ENCODE measurements at places on chromosomes 2 and 18.

DNA sequence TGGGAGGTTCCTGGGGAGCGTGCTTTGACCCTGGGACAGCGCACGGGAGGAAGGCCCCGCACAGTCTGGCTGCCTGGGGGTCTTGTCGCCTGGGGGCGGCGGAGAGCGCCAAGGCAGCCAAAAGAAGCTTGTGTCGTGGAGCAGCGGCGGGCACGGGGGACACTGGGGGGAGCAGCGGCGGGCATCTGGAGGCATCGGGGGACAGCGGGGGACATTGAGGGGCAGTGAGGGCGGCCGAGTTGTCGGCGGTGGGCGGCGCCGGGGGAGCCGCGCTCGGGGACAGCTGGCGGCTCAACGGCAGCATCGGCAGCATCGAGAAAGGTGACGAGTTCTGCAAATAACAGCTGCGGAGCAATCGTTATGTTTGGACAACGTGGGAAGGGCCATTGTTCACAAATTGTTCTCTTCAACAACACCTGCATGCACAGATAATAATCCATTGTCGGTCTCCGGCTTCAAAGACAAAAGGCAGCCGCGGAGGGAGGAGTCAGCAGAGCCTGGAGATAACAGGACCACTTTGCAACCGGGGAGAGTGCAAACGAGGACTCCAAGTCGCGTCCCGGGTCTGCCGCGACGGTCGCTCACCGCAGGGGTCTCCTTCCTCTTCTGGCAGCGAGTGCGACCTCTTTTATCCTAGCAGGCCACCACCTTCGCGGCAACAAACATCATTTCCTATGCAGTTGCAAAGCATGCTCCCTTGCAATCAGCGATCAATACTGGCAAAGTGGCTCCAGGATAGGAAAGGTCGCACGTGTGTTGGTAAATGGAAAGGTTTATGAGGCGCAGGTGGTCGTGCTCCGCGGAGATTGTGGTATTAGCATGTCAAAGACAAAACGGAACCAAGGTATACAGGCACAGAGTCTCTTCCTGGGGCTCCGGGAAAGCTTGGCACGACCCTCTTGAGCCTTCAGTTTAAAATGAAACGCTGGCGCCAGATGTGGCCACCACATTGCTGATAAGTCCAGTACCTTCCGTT is 132.3 kb upstream of the DLX2 start:
- DNase-seq, result peak; percentile 5

DNA sequence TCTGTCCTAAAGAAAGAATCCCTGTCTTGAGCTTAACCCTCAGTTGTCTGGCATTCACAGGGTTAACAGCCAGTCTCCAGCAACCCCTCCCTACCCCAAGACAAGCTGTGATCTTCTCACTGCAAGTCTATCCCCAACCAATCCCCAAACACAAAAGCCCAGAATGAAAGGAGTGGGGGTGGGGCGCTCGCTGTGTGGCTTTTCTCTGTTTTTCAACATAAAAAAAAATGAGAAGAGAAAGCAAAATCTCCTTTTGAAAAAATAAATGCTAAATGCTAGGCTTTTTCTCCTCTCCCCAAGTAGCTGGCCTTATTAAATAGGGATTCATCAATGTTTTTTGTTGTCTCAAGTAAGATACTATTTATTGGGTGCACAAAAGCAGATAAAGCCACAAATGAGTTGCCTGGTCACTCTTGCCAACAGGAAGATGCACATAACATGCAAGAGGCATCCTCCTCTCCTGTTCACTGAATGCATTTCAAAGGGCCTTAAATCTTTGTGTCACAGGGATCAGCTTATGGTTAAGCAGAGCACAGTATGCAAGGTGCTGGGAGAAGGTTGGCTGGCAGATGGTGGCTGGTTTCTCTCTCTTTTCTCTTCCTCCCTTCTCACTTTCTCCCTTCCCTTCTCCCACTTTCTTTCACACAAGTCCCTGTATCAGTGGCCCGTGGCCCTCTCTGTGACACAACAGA is 225.6 kb downstream of the CMPK2 start:
- no peak for DNase-seq

GRCh38 chr2:24163601-24164000 is 11.3 kb upstream of the FAM228A start:
- DNase-seq, result no peak

GRCh38 chr2:28117104-28117596 is 226.6 kb downstream of the BABAM2 start:
- DNase-seq, result no peak

DNA sequence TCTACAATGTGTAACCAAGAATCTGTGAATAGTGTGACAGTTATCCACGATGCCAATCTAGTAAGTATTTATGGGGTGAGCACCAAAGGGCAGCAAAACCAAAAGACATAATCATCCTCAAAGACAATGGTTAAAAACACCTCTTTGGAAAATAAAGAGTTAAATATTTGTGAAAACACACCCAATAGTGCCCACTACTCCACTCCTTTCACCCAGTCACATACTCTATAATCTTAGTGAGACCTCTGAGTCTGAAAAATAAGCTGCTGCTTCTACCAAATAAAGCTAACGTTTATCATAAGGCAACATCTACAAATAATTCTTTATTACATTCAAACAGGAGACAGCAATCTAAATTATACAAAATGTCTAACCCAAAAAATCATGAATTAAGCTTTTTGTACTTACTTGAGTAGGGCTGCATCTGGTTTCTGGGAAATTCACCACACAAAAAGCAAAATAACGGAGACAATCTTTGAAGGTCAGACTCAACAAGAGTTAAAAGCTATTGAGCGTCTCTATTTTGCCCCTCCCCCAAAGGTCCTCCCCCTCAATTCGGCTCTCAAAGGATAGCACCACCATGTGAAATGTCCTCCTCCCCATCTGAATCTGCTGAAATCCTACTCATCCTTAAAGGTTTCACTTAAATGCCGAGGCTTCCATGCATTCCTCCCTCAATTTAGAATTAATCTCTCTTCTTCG is 2.0 kb downstream of the RAPH1 start:
- DNase-seq, result no peak

DNA sequence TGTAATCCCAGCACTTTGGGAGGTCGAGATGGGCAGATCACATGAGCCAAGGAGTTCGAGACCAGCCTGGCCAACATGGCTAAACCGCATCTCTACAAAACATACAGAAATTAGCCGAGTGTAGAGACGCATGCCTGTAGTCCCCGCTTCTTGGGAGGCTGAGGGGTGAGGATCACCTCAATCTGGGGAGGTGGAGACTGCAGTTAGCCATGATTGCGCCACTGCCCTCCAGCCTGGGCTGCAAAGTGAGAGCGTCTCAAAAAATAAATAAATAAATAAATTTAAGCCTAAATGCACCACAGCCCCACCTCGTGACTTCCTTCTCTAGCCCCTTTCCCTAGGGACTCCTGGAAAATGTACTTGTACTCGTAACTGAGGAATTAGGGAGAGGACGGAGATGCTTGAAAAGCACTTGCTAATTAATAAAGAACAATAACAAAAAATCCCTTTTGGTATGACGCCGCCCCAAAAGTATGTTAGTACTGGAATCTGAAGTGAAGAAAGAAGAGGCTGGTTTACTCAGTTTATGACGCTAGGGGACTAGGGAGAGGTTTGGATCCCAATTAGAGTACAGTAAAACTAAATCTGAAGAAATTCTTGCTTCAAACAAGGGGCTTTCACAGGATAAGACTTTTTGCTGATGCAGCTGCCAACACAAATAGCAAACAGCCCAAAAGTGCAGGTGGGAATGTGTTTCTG is 887 bp upstream of the ZNF396 start:
- no peak for DNase-seq

DNA sequence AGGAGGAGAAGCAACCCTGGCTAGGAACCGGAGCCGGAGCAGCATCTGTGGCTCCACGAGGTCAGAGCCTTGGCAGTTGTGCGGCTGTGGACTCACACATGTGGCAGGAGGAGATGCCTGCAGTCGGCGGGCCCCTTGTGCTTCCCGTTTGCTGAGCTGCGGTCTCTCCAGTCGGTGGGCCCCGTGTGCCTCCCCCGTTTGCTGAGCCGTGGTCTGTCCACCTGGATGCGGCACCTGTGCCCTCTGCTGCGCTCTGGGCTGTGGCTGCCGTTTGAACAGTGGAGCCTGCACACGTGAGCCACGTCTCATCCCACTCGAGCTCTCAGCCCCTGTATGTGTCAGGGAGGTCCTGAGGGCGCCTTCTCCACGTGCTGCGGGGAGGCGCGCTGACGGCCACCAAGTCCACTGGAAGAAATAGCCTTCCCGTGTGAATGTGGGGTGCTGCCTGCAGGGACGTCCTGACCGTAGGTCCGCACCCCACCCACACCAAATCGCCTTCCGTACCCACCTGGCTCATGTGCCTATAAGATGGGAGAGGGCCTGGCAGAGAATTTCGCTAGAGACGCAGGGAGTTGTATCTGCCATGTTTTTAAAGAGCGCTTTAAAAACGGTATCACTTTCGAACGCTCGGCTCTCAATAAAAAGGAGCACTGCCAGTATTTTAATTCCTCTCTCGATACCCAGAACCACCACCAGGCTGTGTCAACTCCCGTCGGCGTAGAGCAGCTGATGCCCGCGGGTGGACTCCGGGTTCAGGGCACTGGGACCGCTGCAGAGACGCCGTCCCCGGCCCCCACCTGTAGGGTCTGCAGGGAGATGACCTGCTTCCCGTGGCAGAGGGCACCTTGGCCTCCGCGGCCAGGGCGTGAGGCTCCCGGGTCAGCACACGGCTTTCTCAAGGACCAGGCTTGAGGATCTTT is 117.0 kb downstream of the NFATC1 start:
- no peak for DNase-seq

DNA sequence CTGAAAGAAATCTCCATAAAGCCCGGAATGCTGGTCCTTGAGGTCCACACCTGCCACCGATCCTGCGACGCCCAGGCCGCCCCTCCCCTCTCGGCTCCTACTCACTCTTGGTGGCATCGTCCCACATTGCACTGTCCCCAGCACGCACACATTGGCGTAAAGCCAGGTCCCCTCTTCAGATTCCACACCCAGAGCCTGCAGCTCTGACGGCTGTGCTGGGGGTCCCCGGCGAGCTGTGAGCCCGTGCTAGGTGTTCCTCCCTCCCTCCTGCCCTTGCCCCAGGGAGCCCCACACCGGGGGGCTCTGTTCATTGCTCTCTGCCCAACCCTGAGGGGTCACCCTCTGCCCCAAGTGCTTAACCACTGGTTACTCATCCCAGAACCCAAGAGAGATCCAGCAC is 8.5 kb downstream of the TPO start:
- DNase-seq, result no peak

DNA sequence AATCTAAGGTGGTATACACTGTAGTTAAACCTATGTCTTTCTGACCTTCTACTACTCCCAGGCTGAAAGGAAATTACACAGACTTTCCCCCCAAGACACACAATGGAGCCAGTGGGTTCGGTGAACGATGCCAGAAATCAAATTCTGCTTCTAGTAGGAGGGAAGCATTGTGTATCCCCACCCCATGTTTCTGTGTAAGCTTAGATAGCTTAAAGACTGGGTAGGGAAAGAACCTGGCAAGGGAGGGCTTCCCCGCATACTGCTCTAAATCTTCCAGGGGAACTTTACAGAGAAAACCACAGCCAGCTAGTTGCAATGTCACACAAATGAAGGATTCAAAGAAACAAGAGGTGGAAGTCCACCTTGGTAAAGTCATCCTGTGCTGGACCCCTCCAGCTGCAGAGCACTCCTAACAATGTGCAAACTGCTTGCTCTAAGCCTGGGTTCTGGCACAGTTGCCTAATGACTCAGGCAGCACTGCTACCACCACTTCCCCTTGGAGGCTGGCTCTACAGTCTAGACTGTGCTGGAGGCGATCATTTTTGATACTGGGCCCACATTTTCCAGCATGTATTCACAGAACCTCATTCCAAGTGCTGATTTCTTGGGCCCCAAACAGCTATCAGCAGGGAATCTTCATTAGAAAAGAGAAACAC is 47.5 kb downstream of the TRIB2 start:
- no peak for DNase-seq

DNA sequence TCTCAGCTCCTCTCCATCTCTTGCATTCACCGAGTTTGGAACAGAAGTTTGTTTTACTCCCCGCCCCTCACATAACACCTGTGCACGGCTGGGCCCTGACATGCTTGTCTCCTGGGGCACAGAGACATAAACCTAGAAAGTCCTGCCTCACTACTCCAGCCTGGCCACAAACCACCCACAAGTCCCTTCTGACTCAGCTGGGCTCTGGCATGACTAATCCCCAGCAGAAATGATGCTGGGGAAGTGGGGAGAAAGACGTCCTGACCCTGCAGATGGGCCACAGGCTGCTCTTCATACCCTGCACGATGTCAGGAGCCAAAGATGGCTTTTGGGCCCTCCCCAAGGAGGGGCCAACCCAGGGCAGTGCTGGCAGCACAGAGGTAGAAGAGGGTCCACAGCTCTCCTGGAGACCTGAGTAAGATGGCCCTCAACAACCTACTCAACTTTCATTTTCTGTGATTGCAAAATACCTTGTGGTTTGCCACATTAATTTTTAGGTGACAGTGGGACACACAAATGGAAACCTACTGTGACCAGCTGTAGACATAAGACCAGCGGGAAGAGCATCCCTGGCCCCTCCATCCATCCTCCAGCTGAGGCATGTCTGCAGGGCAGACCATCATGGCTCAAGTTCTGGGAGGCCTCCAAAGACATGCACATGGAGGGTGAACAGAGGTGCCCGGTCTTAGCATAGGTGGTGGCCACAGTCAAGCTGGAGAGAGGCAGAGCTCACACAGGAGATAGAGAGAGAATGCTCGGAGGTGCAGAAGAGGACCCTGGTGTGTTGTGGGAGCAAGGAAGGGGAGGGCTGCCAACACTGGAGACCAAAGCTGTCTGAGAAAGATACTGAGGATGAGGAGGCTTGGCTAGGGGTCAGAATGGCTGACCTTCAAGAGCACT is 40.0 kb downstream of the DNMT3A start:
- peak; percentile 88 for DNase-seq

DNA sequence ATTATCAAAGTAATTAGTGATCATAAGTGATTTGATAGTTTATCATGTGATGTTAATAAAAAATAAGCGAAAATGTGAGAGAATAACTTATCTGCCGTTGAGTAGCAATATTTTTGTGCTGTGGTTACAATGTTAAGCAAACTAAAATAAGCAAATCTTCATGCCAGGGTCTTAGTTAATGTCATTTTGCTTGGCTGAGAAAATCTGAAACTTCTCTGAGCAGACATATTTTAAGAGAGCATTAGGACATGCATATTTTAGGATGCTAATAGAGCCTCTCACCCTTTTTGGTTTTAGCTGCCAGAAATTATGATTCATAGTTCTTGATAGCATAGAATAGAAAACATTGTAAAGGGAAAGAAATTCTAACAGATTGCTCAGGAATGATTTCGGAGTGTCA is 233.5 kb upstream of the ZEB2 start:
- DNase-seq, result no peak

GRCh38 chr2:42224422-42225067 is 55.4 kb downstream of the EML4 start:
- no peak for DNase-seq

GRCh38 chr2:240229603-240230235 is 89.3 kb upstream of the OTOS start:
- DNase-seq, result no peak

DNA sequence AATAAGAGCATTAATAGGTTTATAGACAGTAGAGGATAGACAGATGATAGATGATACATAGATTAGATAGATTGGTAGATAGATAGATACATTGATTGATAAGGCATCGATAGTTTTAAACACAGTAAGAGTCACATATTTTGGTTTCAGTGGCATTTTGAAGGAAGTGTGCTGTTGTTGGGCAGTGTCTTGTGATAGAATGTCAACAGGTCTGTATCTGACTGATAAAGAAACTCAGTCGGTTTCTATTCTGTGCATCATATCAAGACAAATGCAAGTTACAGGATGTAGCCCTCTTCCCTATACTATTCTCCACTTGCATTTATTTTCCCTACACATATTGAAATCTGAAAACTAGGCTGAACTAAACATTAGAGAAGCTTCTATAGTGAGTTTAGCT is 1229.0 kb upstream of the ZEB2 start:
- DNase-seq, result no peak

- no peak for DNase-seq
These were observed 28.1 kb upstream of the THOC1 start for GRCh38 chr18:295756-296490.

Measured in T-helper 2 cell treated with Interferon-gamma antibody and Interleukin-4, amounts not matched to agents 5 μg/mL and 100 μg/mL, for 36 hours (primary cell).